Cardiac atrium fibroblast (primary cell): ENCODE measurements at places on chromosomes 2 and 18. TPM values are rescaled to one million over a fixed set of nuclear protein-coding genes. Genes with fewer than 3 reads are reported as not detected.

LRRTM4 gene
- not detected in 2 replicates for total RNA-seq

NXPH2 gene
- total RNA-seq: not detected in 2 replicates

NPHP1 gene
- 1.3 and 3.2 TPM in 2 replicates for total RNA-seq

LYPD6B gene
- total RNA-seq: not detected in 2 replicates

LRRTM1 gene
- total RNA-seq: not detected in 2 replicates

HOXD3 gene
- not detected in 2 replicates for total RNA-seq

TEKT4 gene
- total RNA-seq: not detected in 2 replicates

MRPL33 gene
- total RNA-seq: 66.1 and 94.2 TPM in 2 replicates

ST6GAL2 gene
- 0.18 TPM in 1 of 2 replicates, not detected in the other for total RNA-seq

VIL1 gene
- not detected in 2 replicates for total RNA-seq

INPP4A gene
- 9.4 and 14.3 TPM in 2 replicates for total RNA-seq

CUL3 gene
- total RNA-seq: 31.6 and 48.1 TPM in 2 replicates

EGR4 gene
- not detected in 2 replicates for total RNA-seq

UGGT1 gene
- total RNA-seq: 60.8 and 68.7 TPM in 2 replicates

C2orf80 gene
- total RNA-seq: not detected in 2 replicates

APLF gene
- 1.3 and 2.3 TPM in 2 replicates for total RNA-seq

SCN7A gene
- under 0.01 and 0.16 TPM in 2 replicates for total RNA-seq

LCT gene
- not detected in 2 replicates for total RNA-seq

PLEKHH2 gene
- total RNA-seq: 0.90 and 1.8 TPM in 2 replicates

PMAIP1 gene
- 2.2 and 4.4 TPM in 2 replicates for total RNA-seq

GALR1 gene
- not detected in 2 replicates for total RNA-seq
